Sigmoid colon (tissue), 7 donors: ENCODE measurements at places on chromosomes 11 and 22. TPM values are rescaled to one million over a fixed set of nuclear protein-coding genes. Genes with fewer than 3 reads are reported as not detected.

The CELSR1 gene
- total RNA-seq: 2.2 TPM

DNA sequence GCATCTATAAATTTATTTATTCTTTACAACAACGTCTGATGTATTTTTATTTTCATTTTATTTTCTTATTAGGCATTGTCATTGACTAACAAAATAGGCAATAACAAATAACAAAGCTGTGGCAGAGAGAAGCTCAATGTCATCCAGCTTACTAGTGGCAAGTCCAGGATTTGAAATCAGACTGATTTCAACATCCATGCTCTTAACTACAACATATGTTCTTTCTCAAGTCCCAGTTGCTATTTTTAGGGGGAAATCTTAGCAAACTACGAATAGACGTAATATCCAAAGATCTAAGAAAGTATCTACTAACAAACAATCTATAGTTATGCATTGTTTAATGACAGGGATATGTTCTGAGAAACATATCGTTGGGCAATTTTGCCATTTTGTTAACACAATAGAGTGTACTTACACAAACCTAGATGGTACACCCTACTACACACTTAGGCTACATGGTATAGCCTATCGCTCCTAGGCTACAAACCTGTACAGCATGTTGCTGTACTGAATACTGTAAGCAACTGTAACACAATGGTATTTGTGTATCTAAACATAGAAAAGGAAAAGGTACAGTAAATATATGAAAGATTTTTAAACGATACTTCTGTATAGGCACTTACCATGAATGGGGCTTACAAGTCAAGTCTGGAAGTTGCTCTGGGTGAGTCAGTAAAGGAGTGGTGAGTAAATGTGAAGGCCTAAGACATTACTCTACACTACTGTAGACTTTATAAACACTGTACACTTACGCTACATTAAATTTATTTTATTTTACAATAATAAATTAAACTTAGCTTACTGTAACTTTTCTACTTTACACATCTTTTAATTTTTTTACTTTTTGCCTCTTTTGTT, 151.3 kb downstream of the DLG2 start:
- DNase-seq: no peak

The LRRN4CL gene
- total RNA-seq: 28.5 TPM

The B3GAT1 gene
- 0.16 TPM for total RNA-seq

The MOGAT2 gene
- total RNA-seq: not detected

The OTOG gene
- not detected for total RNA-seq

The ARHGAP8 gene
- 0.81 TPM for total RNA-seq

DNA sequence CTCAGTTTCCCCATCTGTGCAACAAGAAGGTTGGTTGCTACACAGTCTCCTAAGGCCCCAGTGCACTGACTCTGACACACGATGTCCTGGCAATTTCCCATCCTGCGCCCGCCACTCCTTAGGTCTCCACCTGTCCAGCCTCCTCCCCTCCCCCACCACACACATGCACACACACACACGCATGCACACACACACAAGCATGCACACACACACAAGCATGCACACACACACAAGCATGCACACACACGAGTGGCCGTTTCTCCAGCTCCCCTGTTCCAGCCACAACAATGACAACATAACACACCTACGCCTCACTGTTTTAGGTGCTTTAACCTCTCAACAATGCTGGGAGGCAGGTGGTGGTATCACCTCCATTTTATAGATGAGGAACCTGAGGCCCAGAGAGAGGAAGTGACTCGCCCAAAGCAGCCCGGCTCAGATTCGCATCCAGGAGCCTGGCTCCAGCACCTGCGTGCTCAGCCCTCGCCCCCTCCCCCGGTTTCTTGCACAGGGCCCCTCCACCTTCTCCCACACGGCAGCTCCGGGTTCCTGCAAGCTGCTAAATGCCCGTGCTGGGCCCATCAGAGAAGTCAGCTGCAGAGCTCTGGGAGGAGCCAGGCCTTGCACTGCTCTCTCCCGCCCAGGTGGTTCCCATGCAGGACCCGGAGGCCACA, 13.0 kb downstream of the CYTH4 start:
- DNase-seq: no peak

The RAB38 gene
- total RNA-seq: not detected

The OR51B2 gene
- total RNA-seq: not detected

The GTPBP1 gene
- 23.5 TPM for total RNA-seq

DNA sequence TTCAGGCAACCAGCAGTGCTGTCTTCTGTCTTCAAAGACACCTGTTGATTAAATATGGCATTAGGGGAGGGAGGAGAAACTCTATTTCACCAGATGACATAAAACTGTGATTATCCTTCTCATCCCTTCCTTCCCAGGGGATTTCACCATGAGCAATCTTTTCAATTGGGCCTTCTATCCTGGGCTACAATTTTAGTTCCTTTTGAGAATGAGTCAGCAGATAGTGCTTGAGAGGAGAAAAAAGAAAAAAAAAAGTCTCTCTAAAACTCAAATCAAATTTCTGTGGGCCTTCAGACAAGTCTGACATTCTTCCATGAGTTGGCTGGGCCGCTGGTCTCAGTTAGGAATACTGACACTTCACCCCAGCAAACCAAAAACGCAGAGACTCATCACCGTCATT, 7.2 kb downstream of the FLI1 start:
- no peak for DNase-seq

DNA sequence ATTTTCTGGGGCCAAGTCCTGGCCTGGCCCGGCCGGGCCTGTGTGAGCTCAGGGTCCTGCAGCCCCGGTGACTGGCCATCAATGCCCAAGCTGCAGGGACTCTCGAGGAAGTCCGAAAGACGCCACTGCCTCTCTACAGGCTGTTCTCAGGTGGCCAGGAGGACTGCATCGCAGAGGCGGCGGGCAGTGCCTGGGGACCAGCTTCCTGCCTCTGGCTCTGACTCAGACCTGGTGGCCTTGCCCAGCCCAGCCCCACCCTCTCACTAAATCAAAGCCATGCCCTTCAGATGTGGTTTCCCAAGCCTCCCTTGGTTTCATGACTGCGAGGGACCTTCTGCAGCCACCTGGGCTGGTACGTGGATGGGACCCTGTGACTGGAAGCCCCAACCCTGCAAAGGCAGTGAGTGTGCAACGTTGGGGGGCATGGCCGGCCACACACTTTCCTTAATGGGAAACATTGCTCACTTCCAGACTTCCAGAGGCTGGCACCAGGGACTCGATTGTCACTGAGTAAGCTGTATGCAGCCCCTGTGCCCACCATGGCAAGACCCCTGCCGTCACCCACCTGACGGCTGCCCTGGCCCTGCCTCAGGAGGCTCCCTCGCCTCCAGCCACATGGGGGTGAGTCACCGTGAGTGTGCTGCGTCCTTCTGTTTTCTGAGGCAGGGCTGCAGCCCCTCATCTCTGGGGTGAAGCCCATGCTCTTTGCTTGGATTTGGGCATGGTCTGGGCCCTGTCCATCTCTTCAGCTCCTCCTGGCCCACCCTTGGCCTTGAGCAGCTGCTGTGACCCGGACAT, 6.0 kb upstream of the FGF3 start:
- no peak for DNase-seq

The TRIM68 gene
- 12.5 TPM for total RNA-seq

The LINC01488 gene
- total RNA-seq: 0.36 TPM

- DNase-seq: peak; percentile 94
These were observed at the start of gene MADD for GRCh38 chr11:47269829-47270305. Gene MADD, plus strand, starts transcription at chr11:47270133.

The INS gene
- total RNA-seq: not detected

DNA sequence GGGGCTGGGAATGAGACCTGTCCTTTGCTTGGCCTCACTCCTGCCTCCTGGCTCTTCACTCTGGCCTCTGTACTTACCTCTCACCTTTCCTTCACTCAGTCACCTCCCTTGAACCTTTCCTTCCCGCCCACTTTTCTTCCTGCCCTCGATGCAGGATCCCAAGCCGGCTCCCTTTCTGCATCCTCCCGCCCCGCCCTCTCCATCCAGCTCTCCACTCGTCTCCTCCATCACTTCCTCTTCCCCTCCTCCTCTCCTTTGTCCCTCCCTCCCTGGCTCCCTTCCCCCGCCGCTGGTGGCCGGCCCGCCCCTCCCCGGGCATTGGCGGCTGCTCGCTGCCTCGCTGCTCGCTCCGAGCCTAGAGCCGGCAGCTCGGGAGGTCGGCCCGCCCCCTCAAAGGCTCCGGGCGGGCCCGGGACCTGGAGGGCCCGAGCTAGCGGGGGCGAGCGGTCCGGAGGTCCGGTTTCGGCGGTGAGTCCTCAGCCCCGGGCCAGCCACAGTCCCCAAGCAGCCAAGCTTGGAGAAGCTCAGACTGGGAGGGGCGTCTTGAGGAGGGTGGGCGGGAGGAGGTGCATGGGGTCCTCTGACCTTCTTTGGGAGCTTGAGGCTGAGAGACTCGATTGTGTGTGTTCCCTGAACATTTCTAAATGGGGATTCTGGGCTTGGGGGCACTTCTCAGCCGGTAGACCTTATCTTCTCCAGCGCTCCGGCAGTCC, 13.8 kb downstream of the PHLDB1 start:
- peak; percentile 96 for DNase-seq

GRCh38 chr11:13043912-13044628, 35.0 kb downstream of the RASSF10 start:
- DNase-seq: no peak

GRCh38 chr11:69465236-69466000, 16.0 kb upstream of the LINC01488 start:
- no peak for DNase-seq

The CYP2R1 gene
- total RNA-seq: 17.5 TPM

GRCh38 chr22:27627444-27627833, 174.1 kb downstream of the MN1 start:
- no peak for DNase-seq

The APOA5 gene
- total RNA-seq: not detected

The SPINDOC gene
- total RNA-seq: 13.5 TPM

The PES1 gene
- 41.3 TPM for total RNA-seq

GRCh38 chr22:38082986-38083710, 836 bp downstream of the SLC16A8 start:
- no peak for DNase-seq

The ANO1 gene
- total RNA-seq: 33.9 TPM

DNA sequence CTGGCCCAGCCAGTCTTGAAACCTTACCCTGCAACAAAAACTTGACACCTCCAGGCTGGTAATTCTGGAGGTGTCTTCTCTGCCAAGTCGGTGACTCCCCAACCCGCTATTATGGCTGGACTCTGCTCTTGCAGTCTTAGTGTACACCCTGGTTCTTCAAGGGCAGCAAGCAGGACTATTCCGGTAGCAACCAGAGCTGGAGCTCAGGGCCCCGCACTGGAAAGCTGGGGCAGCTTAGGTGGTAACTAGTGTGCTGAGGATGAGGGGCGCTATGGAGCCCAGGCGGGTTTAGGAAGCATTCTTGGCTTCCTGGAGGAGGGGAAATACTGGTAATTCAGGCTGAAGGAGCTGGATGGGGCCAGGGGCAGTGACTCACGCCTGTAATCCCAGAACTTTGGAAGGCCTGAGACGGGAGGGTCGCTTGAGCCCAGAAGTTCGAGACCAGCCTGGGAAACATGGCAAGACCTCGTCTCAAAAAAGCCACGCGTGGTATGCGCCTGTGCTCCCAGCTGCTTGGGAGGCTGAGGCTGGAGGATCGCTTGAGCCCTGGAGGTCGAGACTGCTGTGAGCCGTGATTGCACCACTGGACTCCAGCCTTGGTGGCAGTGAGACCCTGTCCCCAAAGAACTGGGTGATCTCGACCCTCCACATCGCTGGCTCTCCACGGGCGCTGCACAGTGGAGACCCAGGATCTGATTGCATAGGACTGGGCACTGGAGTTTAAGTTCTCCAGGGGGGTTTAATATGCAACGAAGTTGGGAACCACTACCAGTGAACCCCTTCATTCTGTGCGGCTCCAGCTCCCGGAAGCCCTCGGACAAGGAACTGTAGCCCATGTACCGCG, 10.6 kb upstream of the AIFM3 start:
- no peak for DNase-seq
